ENCODE measurements at places on chromosomes 1 and 21.
A peak's percentile ranks its signal among the peaks of the same experiment; 100 is the strongest.

GRCh38 chr1:3825356-3825755 is 29.1 kb upstream of the LRRC47 start:
- no peak for DNase-seq

GRCh38 chr21:42646836-42647235 is 6.6 kb upstream of the PDE9A start:
- no peak for DNase-seq

DNA sequence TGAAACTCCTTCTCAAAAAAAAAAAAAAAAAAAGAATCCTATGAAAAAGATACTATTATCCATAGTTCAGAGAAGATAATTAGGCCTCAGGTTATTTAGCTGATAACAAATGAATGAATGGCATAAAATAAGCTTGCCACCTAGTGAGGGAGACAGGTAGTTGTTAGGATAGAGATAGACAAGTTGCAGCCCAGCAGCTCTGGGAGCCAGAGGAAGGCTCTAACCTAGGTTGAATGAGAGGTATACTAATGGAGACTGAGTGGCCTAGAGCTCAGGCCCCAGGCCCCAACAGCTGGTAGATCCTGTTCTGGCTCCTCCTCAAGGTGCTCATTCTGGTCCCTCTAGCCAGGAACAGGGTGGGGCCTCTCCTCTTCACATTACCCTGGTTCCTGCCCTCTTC is 20.6 kb upstream of the RSPO1 start:
- no peak for DNase-seq

DNA sequence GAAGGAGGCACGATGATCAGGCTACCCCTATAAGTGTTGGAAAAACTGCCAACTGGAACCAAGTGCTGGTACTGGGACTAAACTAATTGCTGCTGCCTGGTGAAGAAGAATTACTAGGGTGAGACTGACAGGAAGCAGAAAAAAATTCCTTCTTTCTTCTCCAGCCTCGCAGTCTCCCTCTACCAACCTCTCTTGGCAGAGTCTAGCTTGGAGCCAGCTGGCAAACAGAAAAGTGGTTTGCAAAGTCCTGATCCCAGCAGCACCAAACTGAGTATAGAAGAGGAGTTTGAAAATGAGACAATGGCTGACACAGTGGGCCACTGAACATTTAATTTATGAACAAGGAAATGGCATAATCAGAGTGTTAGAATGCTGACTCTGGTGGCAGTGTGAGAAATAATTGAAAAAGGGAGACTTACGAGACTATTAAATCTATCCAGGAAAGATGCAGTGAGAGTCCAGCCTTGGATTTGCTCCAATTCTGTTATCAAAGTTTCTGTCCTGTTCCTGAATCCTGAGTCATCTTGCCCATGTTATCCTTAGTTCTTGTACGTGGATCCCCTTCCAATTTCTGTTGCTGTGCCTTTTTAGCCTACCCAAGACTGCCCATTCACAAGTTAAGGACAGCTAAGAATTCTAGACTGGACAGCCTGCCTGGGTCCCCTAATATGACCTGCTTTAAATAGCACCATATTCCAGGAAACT is 23.7 kb upstream of the DISP1 start:
- DNase-seq, result no peak

- no peak for DNase-seq
Measured at GRCh38 chr1:212971312-212971711, 21.0 kb downstream of the VASH2 start.

DNA sequence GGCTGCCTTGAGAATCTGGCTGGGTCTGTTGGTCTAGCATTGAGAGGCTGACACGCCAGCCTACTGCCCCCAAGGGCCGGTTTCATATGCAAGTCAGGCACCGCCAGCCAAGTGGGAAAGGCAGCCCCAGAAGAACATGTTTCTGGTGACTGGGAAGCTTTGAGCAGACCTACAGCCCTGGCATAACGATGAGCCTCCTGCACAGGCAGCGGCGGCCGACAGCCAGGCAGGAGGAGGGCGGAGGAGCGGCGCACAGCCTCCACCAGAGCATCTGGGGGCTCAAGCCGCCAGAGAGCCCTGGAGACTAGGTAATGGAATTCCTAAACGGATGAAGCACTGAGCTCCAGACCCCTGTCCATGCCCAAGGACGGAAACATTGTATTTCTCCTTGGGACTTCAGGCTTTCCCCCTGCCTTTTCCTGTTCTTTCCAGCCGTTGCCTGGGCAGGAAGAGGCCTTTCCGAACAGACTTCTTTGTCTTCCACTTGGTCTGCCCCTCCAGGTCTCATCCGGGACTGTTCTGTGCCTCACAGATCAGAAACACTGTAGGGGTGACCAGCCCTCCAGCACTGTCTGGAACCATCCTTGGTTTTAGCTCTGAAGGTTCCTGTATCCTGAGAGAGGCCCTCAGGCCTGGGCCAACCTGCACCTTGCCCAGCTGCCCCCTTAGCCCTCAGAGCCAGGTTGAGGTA is 59.5 kb downstream of the IRF2BP2 start:
- no peak for DNase-seq

DNA sequence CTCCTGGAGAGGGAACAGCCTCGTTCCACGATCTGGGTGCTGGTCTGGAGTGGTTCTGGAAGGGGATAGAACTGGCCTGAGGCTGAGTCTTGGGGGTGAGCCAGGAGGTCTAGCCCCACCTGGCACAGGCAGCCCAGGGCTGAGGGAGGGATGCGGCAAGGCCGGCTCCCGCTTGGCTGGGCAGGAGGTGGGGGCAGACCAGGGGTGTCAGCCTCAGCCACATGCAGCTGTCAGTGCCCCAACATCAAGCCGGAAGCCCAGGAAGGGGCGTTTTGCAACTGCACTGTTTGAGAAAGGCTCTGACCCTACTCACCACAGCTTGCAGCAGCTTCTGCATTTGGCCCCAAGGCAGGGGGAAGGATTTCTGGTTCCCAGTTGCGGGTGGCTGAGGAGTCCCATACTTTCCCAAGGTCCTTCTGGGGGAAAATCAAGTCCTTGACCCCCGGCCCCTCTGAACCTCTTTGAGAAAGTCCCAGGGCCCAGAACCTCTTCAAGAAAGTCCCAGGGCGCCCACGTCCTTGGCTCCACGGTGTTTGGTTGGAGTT is 2.0 kb downstream of the EFHD2 start:
- DNase-seq, result no peak

GRCh38 chr1:166888373-166889111 is 12.5 kb upstream of the TADA1 start:
- no peak for DNase-seq

GRCh38 chr1:160567858-160568682 is 11.2 kb downstream of the CD84 start:
- peak; percentile 72 for DNase-seq

DNA sequence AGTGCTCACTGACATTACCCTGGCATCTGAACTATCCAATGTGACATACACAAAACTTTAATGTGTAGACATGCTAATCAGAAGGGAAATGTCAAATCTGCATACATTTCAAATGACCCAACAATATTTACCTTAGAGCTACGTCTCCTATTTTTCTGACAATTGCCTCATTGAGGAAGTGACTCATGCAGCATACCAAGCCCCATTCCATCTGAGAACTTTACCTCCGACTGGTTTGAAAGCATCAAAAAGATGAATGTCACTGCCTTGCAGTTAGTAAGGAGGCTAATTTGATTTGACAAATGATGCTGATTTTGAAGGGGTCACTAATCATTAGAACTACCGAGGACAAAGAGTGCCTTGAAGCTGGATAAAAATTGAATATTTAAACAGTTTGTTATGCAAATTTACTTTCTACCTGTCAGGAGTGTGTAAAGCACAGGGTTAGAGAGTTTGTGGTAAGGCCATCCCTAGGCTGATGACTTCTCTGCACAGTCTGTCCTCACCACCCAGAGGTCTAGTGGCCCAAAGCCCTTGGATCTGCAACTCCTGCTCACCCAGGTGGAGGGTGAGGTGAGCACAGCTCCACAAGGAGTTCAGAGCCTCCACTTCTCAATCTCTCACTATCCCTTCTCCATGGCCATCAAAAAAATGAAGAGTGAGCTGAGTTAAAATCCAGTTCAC is 500.3 kb upstream of the C1orf87 start:
- no peak for DNase-seq

GRCh38 chr1:112263453-112263852 is 132.6 kb upstream of the CTTNBP2NL start:
- DNase-seq, result no peak

DNA sequence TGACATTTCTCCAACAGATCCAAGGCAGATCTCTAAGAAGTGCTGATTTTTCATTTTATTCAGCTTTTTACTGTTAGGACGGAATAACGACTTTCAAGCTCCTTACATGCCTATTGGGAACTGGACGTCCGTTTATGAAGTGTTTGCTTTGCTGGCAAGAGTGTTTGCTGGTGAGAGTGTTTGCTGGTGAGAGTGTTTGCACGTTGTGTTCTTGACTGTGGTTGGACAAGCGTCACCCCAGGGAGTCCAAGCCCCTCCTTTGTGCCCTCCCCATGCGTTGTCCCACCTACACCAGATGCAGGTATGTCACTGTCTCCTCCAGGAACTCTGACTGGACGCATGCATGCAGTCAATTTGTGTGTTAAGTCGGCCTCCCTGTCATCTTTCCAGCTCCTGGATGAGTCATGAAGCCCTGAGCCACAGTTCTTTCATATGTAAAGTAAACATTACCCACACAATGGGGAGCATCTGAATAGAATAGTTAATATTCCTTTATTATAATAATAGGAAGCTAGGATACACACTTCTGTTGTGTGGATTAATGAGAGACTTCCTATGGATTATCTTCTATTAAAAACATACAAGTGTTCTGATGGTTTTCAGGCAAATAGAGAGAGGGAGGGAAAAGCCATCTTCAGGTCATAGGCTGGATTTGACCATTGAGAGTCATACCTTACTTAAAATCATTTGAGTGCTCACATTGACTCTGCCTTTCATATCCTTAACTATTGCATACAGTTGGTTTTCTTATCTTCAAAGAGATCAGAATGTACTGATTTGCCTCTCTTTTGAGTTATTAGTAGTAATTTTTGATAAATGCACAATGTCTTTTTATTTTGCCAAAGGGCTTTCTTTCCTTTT is 119.2 kb downstream of the GALNT2 start:
- DNase-seq, result no peak

GRCh38 chr1:246104927-246105326 is 402.2 kb downstream of the SMYD3 start:
- DNase-seq, result no peak

DNA sequence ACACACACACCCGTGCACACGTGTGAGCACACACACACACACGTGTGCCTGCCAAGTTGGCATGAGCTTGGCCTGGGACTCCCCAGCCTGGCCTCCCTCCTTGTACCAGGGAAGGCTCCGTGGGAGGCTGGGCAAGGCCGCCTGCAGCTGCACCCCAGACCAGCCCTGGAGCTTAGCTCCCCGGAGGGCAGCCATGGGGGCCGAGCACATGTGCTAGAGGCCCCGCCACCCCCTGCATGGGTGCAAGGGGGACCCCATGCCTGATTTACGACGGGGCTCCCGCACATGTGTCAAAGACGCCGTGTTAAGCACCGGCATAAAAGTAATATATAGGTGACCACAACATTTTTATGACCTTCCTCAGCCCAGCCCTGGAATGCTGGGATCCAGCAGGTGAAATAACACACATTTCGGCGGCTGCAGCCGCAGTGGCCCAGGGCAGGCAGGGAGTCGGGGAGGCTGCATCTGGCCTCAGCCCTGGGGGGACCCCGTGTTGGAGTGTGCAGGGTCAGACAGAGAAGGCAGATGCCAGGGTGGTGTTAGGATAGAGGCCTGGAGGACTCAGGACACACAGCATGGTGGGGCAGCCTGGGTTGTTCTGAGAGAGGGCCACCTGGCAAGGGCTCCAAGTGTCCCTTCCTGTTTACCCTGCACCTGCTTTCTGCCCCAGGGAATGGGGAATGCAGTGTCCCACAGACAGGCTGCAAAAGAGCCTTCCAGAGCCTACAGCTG is 56.3 kb downstream of the WNT9A start:
- no peak for DNase-seq

GRCh38 chr1:118334506-118334905 is 149.5 kb upstream of the SPAG17 start:
- no peak for DNase-seq

DNA sequence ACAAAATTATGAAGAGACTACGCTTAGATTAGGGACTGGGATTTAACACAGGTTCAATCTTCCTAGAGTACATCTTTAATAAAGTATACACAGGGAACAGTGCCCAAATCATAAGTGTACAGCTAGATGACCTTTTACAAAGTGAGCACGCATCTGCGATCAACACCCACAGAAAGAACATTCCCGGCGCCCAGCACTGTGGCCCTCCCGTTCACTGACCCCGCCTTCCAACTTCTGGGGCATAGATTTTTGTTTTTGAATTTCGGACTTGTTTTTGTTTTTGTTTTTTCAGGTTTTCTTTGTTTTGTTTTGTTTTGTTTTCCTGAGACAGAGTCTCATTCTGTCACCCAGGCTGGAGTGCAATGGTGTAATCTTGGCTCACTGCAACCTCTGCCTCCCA is 30.6 kb upstream of the COX20 start:
- DNase-seq, result no peak

GRCh38 chr1:116211294-116211693 is 100.1 kb downstream of the MAB21L3 start:
- no peak for DNase-seq

GRCh38 chr1:171420810-171421209 is 64.5 kb upstream of the PRRC2C start:
- no peak for DNase-seq

DNA sequence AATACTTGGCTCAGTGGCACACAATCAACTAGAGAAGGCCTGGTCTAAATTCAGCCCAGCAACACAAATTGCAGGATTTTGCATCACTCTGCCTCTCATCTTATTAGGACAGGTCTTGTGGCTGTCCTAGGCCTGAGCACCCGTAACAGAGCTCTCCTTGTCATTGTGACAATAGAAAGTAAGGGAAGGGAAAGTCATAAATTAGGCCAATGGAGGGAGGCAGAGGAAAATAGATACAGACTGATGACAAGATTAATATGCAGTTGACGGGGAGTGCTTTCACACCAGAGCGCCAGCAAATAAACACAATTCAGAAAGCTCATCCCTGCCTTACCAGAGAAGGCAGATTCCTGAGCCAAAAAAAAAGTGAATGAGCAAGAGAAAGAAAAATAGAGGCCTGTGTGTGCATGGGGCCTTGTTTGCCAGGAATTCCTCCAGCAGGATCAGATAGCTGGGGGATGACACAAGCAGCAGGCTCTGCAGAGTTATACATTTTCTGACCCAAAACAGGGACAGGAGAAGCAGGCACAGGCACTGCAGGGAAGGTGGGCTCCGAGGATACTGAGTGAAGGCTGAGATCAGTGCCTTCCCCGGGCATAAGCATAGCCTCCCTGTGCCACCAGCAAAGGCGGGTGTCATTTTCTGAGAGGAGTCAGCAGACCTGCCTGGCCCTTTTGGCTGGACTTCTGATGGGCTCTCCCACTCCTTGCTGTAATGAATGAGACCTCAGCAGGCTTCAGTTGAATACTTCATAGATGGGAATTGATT is 110.0 kb upstream of the SPAG17 start:
- no peak for DNase-seq

DNA sequence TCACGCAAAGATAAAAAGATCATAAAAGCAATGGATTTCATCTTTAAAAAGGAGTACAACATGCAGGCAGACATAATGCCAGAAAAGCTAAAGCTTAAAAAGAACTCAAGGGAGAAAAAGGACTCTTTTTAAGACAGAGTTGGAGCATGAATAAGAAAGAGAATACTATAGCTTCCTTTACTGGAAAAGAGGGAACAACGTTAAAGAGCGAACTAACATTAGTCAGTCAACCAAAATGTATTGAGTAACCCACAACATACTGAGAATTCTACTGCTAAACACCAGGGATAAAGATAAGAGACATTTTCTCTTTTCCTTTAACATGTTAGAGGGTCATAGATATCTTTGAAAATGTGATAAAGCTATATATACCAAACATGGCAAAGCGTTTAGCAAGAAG is 182.0 kb downstream of the DUSP10 start:
- DNase-seq, result no peak
